ENCODE measurements at places on chromosomes 5 and 9.
A peak's percentile ranks its signal among the peaks of the same experiment; 100 is the strongest.

DNA sequence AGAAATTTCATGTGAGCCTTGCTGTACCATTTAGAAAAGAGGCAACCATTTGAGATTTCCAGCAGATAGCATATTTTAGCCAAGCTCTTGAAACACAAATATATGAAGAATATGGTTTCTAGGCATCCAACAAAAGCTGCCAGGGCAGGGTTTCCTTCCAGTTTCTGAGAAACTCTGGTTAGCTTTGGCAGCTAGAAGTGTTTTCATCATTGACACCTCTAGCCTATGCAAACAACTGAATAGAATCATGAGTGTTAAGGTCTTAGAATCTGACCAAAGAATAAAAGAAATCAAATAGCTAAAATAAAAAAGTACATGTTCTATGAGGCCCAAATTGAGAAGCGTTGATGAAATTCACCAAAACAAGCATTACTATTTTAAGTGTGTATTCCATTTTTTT is 188.1 kb downstream of the TMEM167A start:
- no peak for DNase-seq

- no peak for DNase-seq
These were observed 7.3 kb downstream of the PAPPA start for GRCh38 chr9:116160676-116161571.

DNA sequence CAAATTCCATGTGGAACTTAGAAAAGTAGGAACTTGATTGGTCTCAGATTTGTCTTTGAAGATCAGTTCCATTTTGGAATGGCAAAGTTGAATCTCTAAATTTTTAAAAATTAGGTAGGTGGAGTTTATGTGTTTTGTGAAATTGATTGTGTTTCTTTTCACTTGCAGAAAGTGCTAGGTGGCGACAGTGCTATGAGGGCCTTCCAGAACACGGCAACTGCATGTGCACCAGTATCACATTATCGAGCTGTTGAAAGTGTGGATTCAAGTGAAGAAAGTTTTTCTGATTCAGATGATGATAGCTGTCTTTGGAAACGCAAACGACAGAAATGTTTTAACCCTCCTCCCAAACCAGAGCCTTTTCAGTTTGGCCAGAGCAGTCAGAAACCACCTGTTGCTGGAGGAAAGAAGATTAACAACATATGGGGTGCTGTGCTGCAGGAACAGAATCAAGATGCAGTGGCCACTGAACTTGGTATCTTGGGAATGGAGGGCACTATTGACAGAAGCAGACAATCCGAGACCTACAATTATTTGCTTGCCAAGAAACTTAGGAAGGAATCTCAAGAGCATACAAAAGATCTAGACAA is 2.8 kb downstream of the PHAX start:
- no peak for DNase-seq

GRCh38 chr5:40029711-40030495 is 605.1 kb upstream of the DAB2 start:
- DNase-seq: no peak

GRCh38 chr5:98564836-98565235 is 208.6 kb upstream of the RGMB start:
- DNase-seq: no peak

DNA sequence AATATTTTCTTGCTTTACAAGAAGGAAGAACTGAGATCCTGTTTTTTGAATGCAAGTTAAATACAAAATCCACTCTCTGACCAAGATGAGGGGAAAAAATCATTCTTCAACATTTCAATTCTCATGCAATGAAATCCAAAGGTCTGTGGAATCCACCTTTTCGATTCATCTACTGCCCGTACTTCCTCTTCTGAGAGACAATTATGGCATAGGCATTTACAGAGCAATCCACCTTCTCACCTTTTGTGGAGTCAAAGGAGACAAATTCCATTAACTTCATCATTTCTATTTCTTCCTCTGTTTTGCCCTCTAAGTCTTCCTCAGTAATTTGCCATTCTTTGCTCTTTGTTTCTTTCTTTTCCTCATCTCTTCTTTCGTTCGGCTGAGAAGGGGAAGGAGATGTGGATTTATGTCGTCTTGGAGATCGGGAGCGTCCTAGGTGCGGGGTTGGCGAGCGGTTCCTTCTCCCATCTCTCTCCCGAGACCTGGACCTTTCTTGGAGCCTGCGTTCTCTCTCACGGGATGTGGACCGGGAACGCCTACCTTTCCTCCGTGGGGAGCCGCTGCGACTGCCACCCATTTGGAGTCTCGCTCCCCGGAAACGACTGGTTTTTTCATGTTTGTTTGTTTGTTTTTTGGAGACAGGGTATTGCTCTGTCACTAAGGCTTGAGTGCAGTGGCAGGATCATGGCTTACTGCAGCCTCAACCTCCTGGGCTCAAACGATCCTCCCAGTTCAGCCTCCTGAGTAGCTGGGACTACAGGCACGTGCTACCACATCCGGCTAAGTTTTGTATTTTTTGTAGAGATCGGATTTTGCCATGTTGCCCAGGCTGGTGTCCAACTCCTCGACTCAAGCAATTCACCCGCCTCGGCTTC is 24.3 kb upstream of the AFF4 start:
- DNase-seq: no peak

DNA sequence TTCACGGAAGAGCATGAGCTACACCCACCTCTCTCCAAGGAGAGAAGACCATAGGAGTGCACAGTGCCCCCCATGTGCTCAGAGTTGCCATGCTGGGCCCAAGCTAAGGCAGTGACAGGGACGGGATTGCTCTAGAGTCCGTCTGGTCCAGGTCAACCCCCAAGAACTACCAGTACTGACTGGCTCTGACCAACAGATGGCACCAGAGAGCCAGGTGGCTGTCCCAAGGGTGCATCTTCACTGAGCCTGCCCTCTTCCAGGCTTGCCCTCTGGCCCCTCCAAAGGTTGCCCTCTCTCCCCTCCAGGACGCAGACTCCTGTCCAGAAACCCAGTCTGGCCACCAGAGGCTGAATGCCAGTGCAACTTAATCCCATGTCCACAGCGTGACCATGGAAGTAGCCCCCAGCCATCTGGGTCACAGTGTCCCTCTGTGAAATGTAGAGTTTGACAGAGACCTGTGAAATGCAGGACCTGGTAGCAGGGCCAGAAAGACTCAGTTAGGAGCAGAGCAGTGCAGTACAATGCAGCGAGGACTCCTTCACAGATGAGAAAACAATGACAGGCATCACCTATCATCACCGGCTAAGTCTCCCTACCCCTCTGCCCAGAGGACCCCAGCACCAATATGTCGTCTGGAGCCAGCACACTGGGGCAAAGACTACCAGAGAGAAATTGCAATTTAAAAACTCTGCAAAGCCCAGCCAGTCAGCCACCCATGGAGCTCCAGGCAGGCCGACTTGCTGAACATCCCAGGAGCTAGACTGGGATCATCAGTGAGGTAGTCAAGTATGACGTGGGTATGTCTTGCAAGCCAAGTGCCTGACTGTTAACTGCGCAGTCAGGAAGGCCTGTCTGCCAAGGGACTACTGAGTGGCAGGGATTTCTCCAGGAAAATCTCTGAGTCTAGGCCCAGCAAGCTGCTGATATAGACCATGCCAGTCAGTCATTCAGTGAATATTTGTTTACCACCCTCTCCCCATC is 7.7 kb upstream of the SKP1 start:
- peak; percentile 51 for DNase-seq

GRCh38 chr5:124227914-124228313 is 518.5 kb downstream of the ZNF608 start:
- DNase-seq: no peak

DNA sequence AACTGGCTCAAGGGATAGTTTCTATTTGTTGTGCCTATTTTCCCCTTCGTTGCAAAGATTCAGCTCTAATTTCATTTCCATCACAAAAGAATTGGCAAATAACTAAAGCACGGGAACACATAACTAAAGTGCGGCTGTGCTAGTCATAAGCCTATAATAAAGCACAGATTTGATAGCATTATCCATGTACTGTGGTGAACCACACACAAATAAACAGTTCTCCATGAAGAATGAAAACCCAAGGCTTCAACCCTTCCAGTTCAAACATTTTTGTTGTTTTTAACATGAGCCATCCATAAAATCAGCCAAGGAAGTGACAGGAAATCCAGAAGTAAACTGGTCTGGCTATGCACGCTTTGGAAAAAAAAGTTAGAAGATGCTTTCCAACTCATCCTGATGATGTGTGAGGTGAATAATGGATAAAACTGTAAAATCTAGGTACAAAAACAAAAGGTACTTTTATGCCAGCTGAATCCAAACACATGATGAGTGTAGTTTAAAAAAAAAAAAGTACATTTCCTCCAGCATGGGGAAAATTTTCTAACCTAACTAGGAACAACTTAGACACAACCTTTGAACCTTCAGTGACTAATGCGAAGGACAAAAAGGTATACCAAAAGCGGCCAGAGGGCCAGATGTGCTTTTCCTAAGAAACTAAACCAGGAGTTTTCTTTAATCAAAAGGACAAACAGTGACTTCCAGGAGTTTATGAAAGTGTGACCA is 10.2 kb downstream of the ZNF608 start:
- no peak for DNase-seq

DNA sequence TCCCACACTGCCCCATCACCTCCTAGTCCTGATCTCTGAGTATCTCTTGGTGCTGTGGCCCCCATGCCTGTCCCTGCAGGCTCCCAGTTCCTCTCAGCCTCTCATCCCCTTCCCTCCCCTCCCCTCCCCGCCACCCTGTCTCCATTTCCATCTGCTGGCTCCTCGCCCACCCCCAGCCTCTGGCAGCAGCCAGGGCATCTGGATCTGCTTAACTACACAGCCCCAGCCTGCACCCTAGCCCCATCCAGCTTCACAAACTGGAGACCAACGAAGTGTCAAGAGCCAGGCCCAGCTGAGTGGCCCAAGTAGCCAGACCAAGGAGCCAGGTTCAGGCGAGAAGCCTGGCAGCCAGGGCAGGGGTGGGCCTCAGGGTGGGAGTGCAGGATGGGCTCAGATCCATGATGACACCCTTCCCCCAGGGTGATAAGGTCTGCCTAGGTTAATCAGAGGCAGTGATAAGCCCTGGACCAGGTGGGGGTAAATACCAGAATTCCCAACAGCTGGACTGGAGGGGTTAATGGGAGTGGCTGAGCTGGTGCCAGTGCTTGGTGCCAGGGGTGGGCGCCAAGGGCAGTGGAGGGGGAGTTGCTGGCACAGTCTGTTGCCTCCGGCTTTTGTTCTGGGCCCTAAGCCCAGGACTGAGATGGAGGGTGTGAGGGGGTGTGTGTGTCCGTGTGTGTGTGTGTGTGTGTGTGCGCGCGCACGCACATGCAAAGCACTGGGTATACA is 2.5 kb downstream of the IL11RA start:
- DNase-seq: no peak

DNA sequence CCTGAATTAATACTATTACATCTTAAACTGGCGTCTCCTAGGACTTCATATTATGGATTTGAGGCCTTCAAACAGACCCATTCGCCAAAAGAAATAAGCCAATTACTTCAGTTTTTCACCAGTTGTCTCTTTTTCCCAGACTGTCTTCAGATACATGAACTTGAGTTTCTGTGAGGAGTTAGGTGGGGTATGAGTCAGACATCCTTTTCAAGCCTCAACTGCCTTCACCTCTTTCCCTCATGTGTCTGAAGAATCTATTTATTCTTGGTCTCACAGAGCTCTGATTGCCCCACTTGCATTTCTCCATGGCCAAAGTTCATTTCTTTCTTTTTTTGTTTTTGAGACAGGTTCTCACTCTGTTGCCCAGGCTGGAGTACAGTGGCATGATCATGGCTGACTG is 12.5 kb downstream of the WNT8A start:
- DNase-seq: no peak

GRCh38 chr5:111511831-111512374 is 432 bp downstream of the STARD4 start:
- no peak for DNase-seq

DNA sequence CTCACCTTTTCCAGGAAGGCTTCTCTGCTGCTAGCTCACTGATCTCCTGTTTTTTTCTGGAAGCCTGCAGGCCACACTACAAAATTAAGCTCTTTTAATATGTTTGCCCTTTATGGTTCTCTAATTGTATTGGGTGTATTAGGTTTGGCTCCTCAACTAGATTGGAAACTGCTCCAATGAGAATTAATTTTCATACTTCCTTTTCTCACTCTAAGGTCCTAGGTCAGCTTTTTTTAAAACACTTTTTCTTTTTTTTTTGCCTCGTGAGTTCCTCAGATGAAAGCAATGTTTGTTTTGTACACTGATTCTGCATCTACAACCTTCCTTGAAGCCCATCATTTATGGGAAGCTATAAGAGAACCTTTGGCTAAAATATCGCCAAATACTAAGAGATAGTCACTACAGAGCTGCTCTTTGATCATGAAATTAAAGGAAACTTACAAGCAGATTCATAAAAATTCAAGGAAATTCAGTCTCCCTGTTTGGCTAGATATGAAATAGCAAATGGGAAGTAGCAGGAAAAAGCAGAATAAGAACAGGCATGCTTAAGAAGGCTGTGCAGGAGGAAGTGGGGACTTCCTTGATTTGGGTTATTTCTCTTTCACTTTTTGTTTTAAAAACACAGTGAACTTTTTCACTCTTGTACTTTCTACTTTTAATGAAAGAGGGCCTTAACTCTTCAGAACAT is 55.2 kb upstream of the FYB1 start:
- no peak for DNase-seq

- DNase-seq: peak; percentile 4
These were observed 615 bp downstream of the PSMD5 start for GRCh38 chr9:120841930-120842684.

DNA sequence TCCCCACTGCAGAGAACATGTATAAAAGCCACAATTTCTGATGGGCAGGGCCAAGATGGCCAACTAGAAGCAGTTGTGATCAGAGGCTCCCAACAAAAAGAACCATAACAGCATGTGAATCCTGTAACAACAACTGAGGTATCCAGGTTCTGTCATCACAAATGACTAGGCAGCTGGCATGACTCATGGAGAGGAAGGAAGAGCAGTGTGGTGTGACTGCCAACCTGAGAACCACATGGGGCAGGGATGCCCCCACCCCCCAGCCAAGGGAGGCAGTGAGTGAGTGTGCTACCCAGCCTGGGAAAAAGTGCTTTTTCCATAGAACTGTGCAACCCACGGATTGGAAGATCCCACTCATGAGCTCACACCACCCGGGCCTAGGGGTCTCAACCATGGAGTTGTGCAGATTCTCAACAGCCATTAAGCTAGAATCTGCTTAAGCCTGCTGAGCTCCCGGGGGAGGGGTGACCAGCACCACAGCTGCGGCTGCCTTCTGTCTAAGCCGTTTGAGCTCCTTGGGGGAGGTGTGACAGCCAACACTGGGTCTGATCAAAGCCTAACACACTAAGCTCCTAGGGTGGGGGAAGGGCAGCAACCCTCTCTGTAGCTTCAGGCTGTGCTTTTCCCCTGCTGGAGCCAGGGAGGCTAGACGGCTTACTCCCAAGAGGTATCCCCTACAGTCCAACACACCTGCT is 80.1 kb upstream of the DMAC1 start:
- peak; percentile 9 for DNase-seq

GRCh38 chr5:128436749-128437188 is 101.3 kb downstream of the FBN2 start:
- DNase-seq: no peak

Data from stimulated activated CD8-positive, alpha-beta memory T cell treated with anti-CD3 and anti-CD28 coated beads, Interleukin-7, amount 100 ng/mL, for 1 hour (primary cell).